Thyroid gland (tissue), 4 donors: ENCODE measurements at places on chromosomes 1 and 21. TPM values are rescaled to one million over a fixed set of nuclear protein-coding genes. Genes with fewer than 3 reads are reported as not detected.

- no peaks in the 10 kb centered on the region for H3K27me3 ChIP-seq
- DNase-seq = no peak
- peaks cover 46% of the 10 kb centered on the region for H3K4me1 ChIP-seq
- peak overlapping the region; percentile 64 for H3K27ac ChIP-seq
Observed at GRCh38 chr1:53413175-53414001, 45.8 kb upstream of the DMRTB1 start.

- no peak overlapping the region for H3K4me3 ChIP-seq
- H3K4me1 ChIP-seq = peaks cover 9% of the 10 kb centered on the region
- H3K27ac ChIP-seq = no peak overlapping the region
- no peak for DNase-seq
Observed at GRCh38 chr1:170660281-170660713, 3.6 kb upstream of the PRRX1 start.

DNA sequence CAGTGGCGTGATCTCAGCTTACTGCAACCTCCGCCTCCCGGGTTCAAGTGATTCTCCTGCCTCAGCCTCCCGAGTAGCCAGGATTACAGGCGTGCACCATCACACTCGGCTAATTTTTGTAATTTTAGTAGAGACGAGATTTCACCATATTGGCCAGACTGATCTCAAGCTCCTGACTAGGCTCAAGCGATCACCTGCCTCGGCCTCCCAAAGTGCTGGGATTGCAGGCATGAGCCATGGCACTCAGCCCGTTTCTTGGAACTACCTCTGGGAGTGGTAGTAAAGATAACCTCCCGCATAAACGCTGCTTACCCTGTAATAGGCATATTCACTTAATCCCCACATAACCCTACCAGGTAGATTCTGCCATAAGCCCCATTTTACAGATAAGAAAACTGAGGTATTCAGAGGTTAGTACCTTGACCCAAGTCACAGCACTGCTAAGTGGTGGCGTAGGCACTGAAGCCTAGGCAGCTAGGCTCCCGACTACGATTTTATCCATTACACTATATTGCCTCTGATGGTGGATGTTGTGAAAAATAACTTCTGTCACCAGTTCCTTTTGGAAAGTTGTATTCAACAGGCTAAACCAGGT lies 143.8 kb downstream of the SDCCAG8 start:
- H3K27me3 ChIP-seq = no peaks in the 10 kb centered on the region
- H3K27ac ChIP-seq = no peak overlapping the region
- H3K4me1 ChIP-seq = no peaks in the 10 kb centered on the region
- H3K4me3 ChIP-seq = no peak overlapping the region

DNA sequence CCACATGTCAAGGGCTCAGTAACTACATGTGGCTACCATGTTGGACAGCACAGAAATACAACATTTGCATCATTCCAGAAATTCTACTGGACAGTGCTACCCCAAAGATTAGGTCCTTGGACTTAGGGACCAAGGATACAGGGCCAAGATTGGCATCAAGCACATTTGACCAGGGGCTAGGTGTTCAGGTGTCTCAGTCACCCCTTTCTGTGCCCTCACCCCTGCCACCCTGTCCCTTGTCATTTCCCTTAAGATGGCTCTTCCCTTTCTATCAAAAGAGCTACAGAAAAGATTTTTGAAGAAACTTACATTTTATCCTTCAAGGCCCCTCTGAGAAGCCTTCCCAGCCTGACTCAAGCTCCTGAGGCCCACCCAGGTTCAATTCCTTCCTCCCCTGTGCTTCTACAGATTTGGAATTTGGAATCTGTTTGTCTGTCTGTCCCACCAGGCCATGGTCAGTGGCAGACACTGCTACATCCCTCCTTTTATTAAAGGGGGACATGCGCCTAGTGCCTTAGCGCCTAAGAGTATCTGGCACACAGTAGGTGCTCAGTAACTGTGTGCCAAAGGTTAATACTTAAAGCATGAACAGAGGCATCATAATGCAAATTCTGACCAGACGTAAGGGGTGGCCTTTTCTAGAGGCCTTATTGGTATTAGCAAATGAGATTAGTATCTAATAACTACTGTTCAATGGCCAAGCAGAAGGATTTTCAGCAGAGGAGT lies 21.4 kb downstream of the CSF1 start:
- no peak for DNase-seq
- peak overlapping the region; percentile 82 for H3K27ac ChIP-seq

DNA sequence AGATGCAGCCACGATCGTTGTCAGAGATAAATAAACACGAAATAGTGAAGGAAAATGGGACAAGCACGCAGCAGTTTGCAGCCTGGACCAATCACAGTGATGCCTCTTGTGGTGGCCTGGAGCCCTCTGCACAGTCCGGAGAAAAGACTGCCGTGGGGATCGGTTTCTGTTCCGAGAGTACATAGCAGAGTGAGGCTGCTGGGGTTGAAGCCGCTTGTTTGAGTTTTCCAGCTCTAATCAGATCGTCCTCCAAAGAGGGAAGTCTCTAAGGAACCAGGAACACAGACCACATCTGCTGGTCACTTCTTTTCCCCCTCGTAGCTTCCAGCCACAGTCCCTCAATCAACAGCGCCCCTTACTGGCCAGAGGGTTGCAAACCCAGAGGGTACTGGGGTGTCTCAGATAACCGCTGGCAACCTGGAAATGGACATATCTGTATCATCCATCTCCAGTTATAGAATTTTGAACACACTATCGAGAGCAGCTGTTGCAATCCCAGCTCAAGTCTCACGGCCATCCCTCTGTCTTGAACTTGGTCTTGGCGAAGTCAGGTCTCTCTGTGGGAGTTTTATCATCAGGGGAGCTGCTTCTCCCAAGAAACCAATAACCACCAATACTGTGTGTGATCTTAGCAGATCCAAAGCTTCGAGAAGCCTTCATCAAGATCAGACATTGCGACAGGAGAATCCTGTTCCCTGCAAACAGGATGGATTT lies 57.4 kb downstream of the OLIG1 start:
- H3K27me3 ChIP-seq = no peaks in the 10 kb centered on the region
- no peaks in the 10 kb centered on the region for H3K4me1 ChIP-seq
- DNase-seq = peak; percentile 24
- no peak overlapping the region for H3K4me3 ChIP-seq
- H3K36me3 ChIP-seq = no peaks in the 10 kb centered on the region

- peaks cover 48% of the 10 kb centered on the region for H3K4me1 ChIP-seq
- H3K27ac ChIP-seq = no peak overlapping the region
- no peak for DNase-seq
- H3K4me3 ChIP-seq = no peak overlapping the region
- no peaks in the 10 kb centered on the region for H3K36me3 ChIP-seq
Observed at GRCh38 chr1:55211863-55212262, 3.3 kb downstream of the USP24 start.

Gene FLG2
- total RNA-seq = not detected

Gene SPOCD1
- total RNA-seq = 1.6 TPM
